Activated naive CD4-positive, alpha-beta T cell treated with Interleukin-2 at 50 U/mL for 16 hours (primary cell): ENCODE measurements at places on chromosomes 6 and 20.

DNA sequence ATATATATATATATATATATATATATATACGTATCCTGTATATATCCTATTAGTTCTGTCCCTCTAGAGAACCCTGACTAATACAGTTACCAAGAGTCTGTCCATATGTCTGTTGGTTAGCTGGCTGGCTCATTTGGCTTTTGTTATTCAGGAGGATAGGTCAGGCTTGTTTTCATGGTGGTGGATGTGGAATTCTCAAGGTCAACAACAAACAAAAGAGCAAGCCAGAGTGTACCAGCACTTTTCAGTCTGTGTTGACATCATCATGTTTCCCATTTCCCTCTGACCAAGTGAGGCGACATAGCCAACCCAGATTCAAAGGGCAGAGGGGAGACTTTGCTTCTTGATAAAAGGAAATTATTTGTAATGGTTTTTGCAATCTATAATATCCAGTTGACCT, 88.5 kb upstream of the PTCHD4 start:
- DNase-seq = no peak

- peak; percentile 19 for DNase-seq
Measured at GRCh38 chr6:152232501-152233151, 404.5 kb downstream of the SYNE1 start.

GRCh38 chr6:656460-657252, at the start of gene HUS1B:
HUS1B (minus strand) TSS chr6:657100; CDS start chr6:656944, 156 bp downstream.
- no peak for DNase-seq

GRCh38 chr6:38517005-38517404, 122.7 kb downstream of the BTBD9 start:
- no peak for DNase-seq

DNA sequence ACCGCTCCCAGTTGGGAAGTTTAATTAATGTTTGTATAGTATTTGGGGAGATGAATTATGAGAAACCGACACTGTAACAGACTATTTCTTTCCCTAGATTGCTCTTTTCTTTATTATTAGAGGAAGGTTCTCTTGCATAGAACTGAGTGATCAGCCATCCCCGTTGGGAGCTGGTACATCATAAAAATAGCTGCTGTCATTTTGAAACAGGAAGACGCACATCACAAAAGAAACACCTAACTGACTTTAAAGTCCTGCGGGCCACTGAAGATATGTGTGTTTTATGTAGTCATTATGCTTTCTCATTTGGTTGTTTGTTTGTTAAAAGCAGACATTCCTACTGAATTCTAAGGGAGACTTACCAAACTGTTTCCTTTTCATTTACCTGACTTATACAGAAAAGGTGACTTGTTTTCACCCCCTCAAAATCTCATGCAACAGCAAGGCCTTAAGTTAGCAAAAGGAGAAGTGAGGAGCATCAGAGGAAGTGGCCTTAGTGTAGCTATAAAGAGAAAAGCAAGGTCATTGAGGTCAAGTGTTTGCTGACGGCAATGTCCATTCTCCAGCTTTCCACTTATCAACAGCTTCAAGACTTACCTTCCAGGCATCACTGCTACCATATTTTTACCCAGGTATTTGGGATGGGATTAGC, 91.0 kb downstream of the PKHD1 start:
- DNase-seq = no peak

GRCh38 chr6:157982102-157982562, 469 bp downstream of the SYNJ2 start:
- DNase-seq = peak; percentile 30

DNA sequence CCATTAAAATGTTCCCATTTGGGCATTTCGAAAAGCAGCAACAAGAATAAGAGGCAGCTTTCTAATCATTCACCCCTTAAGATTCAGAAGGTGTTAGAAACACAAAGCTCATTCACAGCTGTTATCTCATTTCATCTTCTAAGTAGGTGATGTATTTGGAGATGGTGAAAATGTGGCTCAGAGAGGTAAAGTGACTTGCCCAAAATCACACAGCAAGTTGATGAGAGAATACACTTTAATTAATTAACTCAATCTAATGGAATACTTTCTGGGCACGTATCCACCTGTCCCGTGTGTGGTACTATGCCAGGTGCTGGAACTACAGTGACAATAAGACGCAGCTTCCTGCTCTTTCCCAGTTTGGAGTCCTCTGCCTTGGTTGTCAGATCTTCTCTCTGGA, 147.4 kb upstream of the LRFN2 start:
- DNase-seq = no peak

GRCh38 chr6:163180874-163181541, 233.5 kb upstream of the QKI start:
- DNase-seq = no peak

GRCh38 chr6:140604786-140605185, 1230.3 kb upstream of the CITED2 start:
- DNase-seq = no peak

DNA sequence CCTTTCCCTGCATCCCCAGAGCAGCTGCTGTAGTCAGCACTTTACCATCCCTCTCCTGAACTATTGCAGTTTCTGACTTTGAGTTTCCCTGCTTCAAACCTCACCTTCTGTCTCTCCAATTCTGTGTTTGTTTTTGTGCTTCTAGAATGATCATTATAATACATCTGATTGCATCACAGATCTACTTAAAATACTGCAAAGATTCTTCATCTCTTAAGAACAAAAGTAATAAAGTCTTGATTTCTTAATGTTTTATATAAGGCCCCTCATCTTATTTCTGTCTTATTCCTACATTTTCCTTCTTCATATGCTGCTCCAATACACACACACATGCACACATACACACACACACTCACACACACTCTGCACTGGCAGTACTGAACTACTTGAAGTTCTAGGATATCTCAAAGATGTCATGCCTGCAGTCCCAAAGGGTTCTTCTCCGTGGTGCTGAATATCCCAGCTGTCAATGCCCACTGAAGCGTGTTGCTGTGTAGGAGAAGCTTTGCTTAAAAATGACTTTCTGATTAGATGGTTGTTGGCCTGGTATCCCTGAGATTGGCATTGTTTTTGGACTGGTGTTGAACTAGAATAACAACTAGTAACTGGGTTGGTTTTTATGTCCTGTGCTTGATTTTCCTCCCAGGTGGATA, 97.2 kb downstream of the MAP3K4 start:
- DNase-seq = no peak

DNA sequence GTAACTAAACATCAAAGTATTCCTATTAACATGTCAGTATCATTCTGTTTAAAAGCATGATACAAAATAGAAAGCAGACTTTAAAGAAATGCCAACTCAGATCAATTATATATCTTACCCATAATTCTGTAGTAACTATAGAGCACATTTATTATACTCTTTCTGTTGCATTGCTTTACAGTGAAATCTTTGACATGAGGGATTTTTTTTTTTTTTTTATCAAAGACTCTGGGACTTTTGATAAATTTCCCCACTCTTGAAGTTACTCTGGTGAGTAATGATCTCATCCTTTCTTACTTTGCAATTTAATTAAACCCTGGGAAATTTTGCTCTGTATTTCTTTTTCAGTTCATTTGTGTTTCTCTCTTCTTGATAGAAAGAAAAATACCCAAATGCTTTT, 17.4 kb downstream of the ADGRF4 start:
- no peak for DNase-seq

- DNase-seq = no peak
Measured at GRCh38 chr6:3016473-3017280, 17.0 kb downstream of the NQO2 start.

- DNase-seq = no peak
Measured at GRCh38 chr6:105428342-105428957, 25.6 kb upstream of the PREP start.

DNA sequence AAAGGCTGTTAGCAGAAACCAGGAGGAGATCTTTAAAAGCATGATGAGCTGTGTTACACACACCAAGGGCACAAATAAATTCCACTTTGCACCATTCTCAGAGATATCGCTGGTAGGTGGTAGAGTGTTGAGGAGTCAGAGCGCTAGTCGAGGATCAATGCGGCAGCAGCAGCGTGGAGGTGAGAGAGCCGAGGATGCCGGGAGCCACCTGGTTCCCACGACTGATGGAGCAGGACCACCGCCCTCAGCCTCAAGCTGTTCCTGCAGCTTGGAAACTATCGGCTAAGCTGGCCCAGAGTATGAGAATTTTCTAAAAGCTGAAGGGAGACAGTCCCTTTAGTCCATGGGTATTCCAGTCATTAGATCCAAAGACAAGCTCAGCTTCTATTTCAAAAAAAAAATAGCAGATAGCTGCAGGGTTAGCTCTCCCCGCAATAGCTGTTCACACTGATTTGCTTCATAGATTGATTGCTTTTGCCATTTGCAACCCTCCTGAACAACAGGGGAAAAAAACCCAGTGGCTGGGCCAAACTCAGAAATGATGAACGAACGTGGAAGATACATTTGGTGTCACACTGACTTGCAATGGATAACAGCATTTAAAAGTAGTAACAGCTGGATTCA, 106.2 kb downstream of the LCA5 start:
- DNase-seq = no peak

GRCh38 chr6:76776876-76777275, 686.4 kb downstream of the HTR1B start:
- no peak for DNase-seq

- DNase-seq = no peak
Measured at GRCh38 chr6:77397561-77397960, 65.7 kb downstream of the HTR1B start.

- no peak for DNase-seq
Measured at GRCh38 chr20:36098364-36098763, 56.2 kb upstream of the EPB41L1 start.

GRCh38 chr6:47187113-47187512, 122.6 kb downstream of the TNFRSF21 start:
- DNase-seq = no peak

GRCh38 chr6:36679043-36679833, 724 bp downstream of the CDKN1A start:
- DNase-seq = peak; percentile 33

DNA sequence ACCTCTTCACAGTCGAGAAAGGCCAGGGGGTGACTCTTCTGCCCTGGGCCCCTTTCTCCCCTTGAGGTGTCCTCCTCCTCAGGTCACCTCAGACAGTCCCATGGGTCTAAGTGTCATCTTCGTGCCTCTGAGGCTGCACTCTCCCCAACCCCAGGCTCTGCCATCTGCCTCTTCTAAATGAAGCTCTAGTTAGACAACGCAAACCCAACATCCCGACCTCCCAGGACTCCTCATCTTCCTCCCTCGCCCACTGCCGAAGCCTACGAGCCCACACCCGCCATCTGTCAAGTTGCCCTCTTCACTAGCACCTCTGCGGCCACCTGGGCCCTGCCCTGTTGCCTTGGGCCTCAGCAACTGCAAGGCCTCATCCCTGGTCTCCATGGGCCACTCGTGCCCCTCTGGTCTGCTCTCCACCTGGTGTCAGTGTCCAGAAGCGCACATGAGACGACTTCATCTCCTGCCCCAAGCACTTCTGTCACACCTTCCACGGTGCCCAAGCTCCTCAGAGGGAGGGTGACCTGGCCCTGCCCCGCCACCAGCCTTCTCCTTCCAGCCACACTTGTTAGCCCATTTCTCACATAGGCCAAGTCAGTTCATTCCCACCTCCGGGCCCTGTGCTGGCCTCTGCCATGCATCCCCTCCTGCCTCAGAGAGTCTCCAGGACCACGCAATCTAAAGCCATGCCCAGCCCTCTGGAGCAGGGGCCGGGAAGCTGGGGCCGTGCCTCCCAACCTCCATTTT, 53.8 kb downstream of the RRBP1 start:
- DNase-seq = no peak

- DNase-seq = no peak
Measured at GRCh38 chr20:46954490-46955038, 59.9 kb downstream of the EYA2 start.

- DNase-seq = no peak
Measured at GRCh38 chr20:16279320-16279719, 293.9 kb downstream of the KIF16B start.

DNA sequence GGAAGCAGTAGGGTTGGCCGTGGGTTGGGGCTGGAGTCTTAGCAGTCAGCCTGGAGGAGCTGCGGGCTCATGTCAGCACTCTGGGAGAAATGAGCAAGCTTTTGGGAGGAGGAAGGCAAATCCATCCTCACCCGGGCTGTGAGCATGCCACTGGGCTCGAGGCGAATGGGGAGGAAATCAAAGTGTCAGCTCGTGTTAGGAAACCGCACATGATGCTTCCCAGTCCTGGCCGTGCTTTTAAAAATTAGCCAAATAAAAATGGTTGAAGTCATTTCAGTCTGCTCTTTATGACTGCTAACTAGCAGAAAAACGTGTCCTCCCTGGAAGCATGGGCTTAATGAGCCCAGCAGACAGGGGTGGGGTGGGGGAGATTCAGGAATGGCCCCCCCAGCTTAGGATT, 98.1 kb downstream of the NFATC2 start:
- no peak for DNase-seq

DNA sequence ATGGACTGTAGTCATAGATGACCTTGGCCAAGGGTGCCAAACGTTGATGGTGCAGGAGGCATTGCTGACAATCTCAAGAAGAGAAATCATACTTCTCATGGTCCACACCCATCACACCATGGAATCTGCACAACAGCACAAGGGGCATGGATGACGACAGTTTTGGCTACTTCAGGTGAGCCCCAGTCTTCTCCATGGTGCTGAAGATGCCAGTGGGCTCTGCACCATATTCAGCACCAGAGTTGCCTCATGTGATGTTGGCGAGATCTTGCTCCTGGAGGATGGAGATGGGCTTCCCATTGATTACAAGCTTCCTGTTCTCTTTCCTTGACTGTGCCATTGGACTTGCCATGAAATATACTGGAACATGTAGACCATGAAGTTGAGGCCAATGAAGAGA, 188.9 kb downstream of the NRN1 start:
- DNase-seq = no peak
